Hematopoietic multipotent progenitor cell treated with erythropoietin and hydrocortisone succinate and interleukin-3 and kit ligand, for 17 days (in vitro differentiated cells): ENCODE measurements at places on chromosomes 7 and 10.

DNA sequence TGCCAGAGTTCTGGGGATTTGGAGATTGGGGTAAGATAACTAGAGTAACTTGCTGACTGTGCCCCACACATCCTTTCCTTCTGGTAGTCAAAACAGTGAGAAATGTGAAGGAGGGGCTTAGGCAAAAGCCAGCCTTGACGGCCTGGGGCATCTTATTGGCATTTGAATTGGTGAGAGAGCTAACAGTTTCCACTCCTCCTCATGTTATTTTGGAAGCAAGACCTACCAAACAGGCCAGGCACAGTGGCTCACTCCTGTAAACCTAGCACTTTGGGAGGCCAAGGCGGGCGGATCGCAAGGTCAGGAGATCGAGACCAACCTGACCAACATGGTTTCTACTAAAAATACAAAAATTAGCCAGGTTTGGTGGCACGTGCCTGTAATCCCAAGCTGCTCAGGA is 596.6 kb downstream of the GRM8 start:
- DNase-seq, result no peak

DNA sequence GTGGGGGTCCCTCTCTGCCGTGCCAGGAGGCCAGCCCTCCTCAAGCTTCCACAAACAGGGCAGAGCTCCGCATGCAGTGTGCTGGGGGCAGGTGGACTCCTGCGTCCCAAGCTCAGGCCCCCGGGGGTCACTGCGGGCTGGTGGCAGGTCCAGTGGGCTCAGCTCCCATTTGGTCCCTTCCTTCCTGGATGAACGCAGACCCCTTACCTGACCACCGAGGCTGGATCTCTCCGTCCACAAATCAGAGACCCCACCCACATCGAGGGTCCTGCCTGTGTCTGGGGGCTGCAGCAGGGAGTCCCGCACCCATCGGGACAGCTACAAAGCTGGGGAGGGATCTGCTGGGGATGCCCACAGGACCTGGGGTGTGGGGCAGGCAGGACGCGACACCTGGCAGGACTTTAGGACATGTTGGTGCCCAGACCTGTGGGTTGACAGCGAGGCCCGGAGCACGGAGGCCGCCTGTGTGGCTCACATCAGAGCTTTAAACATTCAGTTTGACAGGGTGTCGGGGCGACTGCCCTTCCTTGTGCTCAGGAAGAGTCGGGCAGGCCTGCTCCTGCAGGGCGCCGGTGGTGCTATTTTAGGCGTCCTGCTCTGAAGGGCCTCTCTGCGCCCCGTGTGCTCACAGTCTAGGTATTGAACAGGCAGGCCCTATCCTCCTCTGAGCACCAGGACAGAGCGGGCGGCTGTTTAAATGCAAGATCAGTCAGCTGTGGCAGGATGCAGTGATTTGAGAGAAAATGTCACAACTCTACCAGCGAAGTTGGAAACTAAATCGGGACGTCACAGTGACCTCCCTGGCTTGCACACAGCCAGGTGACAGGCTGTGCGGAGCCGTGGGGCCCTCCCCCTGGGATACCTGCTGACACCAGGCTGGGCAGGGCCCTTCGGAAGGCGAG is 15.9 kb upstream of the CFAP46 start:
- no peak for DNase-seq

DNA sequence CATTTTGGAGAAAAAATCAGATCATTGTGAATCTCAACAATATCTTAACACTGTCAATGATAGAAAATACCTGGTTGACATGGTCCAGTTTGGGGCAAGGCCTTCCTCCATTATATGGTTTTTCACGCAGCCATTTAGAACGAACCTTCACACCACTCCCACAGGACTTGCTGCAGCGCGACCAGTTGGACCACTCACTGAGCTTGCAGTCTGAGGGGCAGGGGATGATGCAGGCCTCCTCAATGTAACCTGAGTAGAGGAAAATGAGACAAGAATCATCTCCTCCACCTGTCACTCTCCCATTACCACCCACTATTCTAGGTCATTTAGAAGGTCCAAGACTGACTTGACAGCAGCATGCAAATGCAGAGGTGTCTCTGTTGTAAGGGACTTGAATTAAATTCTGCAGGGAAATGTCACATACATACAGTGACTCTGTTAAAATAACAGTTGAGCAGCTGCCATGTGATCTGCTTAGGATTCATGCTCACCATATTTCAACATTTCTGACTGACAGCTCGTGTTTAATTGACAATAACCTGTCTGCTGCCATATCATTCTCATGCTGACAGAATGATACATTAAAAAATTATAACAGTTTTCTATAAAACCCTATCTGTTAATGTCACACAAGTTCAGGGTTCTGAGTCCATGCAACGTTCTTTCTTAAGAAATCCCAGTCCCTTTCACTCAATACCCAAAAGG is 403.0 kb downstream of the THSD7A start:
- no peak for DNase-seq

DNA sequence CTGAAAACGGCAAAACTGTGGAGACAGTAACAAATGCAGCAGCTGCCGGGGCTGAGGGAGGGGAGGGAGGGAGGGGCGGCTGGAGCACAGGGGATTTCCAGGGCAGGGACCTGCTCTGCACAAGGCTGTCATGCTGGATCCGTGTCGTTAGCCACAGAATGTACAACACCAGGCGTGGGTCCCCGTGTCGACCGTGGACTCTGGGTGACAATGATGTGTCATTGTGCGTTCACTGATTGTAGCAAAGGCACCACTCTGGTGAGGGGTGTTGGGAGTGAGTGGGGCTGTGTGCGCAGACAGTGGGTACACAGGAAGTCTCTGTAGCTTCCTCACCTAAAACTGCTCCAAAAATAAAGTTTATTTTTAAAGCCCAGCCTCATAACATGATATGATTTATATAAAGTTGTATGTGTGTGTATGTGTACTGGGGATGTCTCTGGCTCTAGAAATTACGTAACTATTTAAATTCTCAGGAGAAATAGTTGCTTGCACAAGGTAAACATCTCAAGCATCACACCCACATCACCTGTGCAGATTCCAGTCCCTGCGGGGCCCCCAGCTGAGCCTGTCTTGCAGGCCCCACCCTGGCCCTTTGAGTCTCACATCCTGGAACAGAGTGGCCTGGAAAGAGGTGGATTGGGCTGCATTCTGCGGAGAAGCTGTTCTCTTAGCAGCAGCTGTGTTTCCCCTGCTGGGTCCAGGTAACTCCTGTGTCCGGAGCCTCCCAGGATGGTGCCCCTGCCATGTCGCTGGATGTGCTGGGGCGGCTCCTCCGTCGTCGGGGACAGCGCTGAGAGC is 135.7 kb downstream of the DYNC2I1 start:
- no peak for DNase-seq

DNA sequence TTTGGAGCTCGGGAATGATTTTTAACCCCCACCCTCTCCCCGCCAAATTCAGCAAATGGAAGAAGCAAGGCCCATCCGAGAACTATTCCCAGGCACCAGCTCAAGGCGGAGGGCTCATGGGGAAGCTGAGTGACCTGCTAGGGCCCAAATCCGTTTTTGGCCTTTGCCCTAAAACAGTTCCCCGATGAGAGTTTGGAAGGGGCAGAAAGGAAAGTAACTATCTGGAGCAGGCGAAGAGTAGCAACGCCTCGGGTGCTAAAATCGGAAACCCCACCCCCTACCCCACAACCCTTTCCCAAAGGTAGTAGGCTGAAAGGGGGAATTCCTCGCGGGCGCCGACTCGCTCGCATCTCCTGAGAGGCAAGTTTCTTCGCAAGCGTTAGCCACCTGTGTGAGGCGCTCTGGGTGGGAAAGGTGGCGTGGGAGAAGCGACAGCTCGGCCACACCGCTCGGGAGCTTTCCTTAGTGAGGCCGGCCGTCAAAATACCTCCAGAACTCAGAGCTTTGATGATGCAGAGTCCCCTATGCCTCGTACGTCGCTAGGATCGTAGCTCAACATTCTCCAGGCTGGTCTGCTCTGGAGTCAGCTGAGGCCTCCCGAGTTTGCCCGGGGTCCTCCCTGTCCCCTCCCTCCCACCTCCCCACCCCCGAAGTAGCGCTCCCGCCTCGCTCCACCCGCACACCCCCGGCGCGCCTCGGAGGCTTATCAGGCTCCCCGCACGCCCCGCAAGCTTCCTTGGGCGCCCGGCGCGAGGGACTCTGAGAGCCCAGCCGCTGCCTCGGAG is 642 bp upstream of the PRKG1 start:
- DNase-seq, result no peak

DNA sequence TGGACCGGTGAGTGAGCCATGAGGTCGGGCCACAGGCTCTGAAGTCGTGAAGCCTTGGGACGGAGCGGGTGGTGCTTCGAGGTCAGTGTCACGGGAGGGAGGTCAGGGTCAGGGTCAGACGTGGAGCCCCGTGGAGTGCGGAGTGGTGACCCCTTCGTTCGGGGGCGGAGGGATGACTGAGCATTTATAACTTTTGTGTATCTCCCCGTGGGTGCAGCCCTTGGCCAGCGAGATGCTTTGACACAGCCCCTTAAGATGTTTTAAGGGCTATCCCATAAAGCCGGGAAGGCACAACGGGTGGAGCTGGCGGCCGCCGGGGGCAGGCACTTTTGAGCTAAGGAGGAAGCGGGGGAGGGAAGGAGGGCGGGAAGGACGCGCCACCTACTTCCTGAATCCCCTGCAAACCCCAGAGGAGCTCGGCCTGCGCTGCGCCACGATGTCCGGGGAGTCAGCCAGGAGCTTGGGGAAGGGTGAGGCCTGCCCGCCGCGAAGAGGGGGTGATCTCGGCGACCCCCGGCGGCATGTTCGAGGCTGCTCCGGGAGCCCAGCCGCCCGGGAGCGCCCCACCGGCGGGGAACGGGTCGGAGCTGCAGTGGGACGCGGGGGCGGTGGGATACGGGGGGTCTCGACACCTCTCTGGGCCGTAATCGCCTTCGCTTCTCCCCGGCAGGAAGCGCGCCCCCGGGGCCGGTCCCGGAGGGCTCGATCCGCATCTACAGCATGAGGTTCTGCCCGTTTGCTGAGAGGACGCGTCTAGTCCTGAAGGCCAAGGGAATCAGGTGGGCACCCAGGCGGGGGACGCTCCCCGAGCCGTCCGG is at the start of gene GSTO1:
Gene GSTO1 (plus strand): TSS at position 400 of the 818 bp plus-strand sequence. CDS start 37 bp downstream, at position 437.
- peak; percentile 62 for DNase-seq

GRCh38 chr10:88212069-88212468 is 348.6 kb downstream of the PTEN start:
- DNase-seq, result no peak

- DNase-seq, result no peak
These were observed 47.2 kb upstream of the MKI67 start for GRCh38 chr10:128173386-128173785.

- DNase-seq, result no peak
These were observed 484.2 kb downstream of the PTPRN2 start for GRCh38 chr7:158103378-158103777.

DNA sequence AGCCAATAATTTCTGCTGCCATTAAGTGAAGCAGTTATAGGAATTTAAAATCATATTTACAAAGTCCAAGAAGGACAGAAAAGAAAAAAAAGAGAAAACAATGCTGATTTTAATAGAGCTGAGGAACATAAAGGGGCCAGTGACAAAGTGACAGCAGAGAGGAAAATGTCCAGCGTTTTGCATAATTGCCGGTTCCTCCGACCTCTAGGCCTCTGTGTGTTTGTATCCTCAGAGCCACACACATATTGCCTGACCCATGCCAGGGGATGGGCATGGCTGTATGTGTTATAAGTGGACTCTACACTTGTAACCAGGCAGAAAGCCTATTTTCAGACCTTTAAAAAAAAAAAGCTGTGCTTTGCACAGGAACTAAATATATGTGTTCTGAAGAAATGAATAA is 366.8 kb upstream of the C7orf33 start:
- DNase-seq, result no peak
